ENCODE measurements at places on chromosomes 7 and 10. TPM values are rescaled to one million over a fixed set of nuclear protein-coding genes. Genes with fewer than 3 reads are reported as not detected.

The NPSR1 gene
- total RNA-seq = not detected

The FAM25G gene
- not detected for total RNA-seq

The FKBP14 gene
- total RNA-seq = 9.5 TPM

The SEC23IP gene
- total RNA-seq = 75.2 TPM

The MCM10 gene
- total RNA-seq = 0.55 TPM

The GPR146 gene
- total RNA-seq = 25.9 TPM

The PHKG1 gene
- 0.82 TPM for total RNA-seq

The CUEDC2 gene
- 70.2 TPM for total RNA-seq

The DPYSL4 gene
- total RNA-seq = 4.1 TPM

The SERPINE1 gene
- total RNA-seq = 24.4 TPM

The ODAD2 gene
- total RNA-seq = 6.6 TPM

The AEBP1 gene
- 219 TPM for total RNA-seq

The SLC13A4 gene
- total RNA-seq = not detected

The BLNK gene
- 8.2 TPM for total RNA-seq

The WDR86 gene
- 3.6 TPM for total RNA-seq

- no peak overlapping the region for H3K4me3 ChIP-seq
- no peaks in the 10 kb centered on the region for H3K4me1 ChIP-seq
- H3K27me3 ChIP-seq = no peaks in the 10 kb centered on the region
- H3K36me3 ChIP-seq = no peaks in the 10 kb centered on the region
These were observed 230.6 kb upstream of the CHRM2 start for GRCh38 chr7:136637813-136638212.

- no peaks in the 10 kb centered on the region for H3K4me1 ChIP-seq
- no peak for DNase-seq
These were observed 16.4 kb downstream of the STAMBPL1 start for GRCh38 chr10:88896372-88896993.

DNA sequence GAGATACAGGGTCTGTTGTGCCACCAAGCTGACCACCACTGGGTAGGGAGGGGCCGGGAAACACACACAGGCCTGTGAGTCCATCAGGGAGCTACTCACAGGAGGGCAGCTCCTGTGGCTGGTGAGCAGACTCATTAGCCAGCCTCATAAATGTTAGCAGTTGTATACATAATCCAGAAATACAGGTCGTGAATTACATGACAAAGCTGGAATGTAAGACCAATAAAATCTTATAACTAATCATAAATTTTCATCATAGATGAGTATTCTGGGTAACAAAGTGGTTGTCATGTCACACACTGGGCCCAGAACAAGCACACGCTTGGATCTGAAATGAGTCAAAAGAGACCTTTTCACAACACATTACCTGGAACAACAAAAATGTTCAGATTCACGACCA lies 642.6 kb upstream of the AUTS2 start:
- no peaks in the 10 kb centered on the region for H3K36me3 ChIP-seq
- no peak overlapping the region for H3K4me3 ChIP-seq
- H3K27ac ChIP-seq = no peak overlapping the region
- H3K27me3 ChIP-seq = no peaks in the 10 kb centered on the region
- H3K4me1 ChIP-seq = no peaks in the 10 kb centered on the region

GRCh38 chr7:44378744-44379143 lies 53.4 kb upstream of the CAMK2B start:
- no peak for DNase-seq
- H3K27me3 ChIP-seq = no peaks in the 10 kb centered on the region
- H3K4me3 ChIP-seq = no peak overlapping the region
- H3K4me1 ChIP-seq = no peaks in the 10 kb centered on the region
- no peaks in the 10 kb centered on the region for H3K36me3 ChIP-seq

- H3K36me3 ChIP-seq = no peaks in the 10 kb centered on the region
- H3K27ac ChIP-seq = no peak overlapping the region
- no peak overlapping the region for H3K4me3 ChIP-seq
These were observed 513.6 kb downstream of the HTR7 start for GRCh38 chr10:90344226-90344625.

- peak overlapping the region; percentile 68 for H3K27ac ChIP-seq
- peak overlapping the region; percentile 4 for H3K4me3 ChIP-seq
- no peaks in the 10 kb centered on the region for H3K4me1 ChIP-seq
- H3K36me3 ChIP-seq = no peaks in the 10 kb centered on the region
- DNase-seq = peak; percentile 84
- no peaks in the 10 kb centered on the region for H3K27me3 ChIP-seq
These were observed 27.3 kb upstream of the IFRD1 start for GRCh38 chr7:112422842-112423496.

GRCh38 chr10:78648256-78648860 lies 420.4 kb upstream of the ZMIZ1 start:
- no peaks in the 10 kb centered on the region for H3K36me3 ChIP-seq
- no peak overlapping the region for H3K27ac ChIP-seq
- DNase-seq = no peak
- H3K4me1 ChIP-seq = no peaks in the 10 kb centered on the region
- H3K4me3 ChIP-seq = no peak overlapping the region
- H3K27me3 ChIP-seq = no peaks in the 10 kb centered on the region

- H3K4me1 ChIP-seq = no peaks in the 10 kb centered on the region
- no peaks in the 10 kb centered on the region for H3K36me3 ChIP-seq
- H3K4me3 ChIP-seq = no peak overlapping the region
- DNase-seq = no peak
- no peak overlapping the region for H3K27ac ChIP-seq
- H3K27me3 ChIP-seq = no peaks in the 10 kb centered on the region
These were observed 23.0 kb upstream of the C7orf33 start for GRCh38 chr7:148567524-148567923.

DNA sequence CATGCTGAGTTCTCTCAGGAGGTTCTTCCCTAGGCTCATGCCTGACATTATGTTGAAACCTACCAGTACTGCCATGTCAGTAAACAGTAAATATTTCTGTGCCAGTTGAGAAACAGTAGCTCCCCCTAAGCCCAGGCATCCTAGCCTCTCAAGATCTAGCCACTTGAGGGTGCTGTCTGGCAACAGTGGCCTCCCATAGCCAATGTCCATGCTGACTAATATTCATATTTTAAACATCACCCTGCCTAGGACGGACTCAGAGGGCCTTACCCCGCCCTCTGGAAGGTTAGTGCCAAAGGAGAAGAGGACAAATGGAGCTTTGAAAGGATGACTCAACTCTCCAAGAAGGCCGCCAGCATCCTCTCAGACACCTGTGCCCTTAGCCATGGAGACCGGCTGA lies 7.7 kb downstream of the ACSM6 start:
- no peak overlapping the region for H3K27ac ChIP-seq
- DNase-seq = no peak
- H3K27me3 ChIP-seq = no peaks in the 10 kb centered on the region
- no peaks in the 10 kb centered on the region for H3K36me3 ChIP-seq
- no peaks in the 10 kb centered on the region for H3K4me1 ChIP-seq

- no peaks in the 10 kb centered on the region for H3K4me1 ChIP-seq
- H3K4me3 ChIP-seq = no peak overlapping the region
- no peaks in the 10 kb centered on the region for H3K36me3 ChIP-seq
- no peak for DNase-seq
These were observed 43.3 kb downstream of the SGCE start for GRCh38 chr7:94612661-94613060.

DNA sequence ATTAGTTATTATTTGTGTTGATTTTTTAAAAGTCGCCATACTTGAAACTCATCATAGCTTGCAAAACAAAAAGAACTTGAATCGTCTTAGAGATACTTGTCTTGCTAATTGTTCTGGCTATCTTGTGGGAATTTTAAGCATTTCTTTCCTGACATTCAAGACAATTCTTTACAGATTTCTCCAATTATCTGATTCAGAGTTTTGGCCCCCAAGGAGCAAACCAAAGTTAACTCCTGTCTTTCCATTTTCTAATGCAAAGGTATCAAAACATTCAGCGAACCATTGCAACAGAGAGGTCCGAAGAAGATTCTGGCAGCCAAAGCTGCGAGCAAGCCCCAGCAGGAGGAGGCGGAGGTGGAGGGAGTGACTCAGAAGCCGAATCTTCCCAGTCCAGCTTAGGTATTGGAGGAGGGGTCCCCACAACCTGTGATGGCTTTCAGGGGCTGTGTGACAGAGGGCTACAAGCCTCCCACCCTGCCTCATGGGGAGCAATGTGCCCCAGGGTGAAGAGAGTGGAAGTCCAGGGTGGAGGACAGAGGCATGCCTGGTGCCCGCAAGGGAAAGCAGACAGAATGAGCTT lies 119.4 kb upstream of the STK17A start:
- H3K4me1 ChIP-seq = no peaks in the 10 kb centered on the region
- H3K36me3 ChIP-seq = no peaks in the 10 kb centered on the region
- no peak for DNase-seq
- no peaks in the 10 kb centered on the region for H3K27me3 ChIP-seq

DNA sequence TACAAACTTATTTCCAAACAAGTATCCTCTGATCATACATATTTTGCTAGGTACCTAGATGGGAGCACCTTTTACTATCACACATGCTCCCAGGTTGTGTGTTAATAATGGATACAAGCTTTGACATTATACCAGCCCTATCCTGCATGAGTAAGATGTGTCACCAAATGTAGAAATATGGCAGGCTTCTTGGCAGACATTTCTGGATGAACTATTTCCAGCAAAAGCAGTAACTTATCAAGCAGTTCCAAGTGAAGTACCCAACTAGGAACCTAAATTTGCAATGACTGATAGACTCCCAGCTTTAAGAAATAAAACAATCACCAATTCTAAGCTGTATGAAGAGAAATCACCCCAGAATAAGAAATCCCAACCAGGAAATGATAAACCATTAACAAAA lies 103.7 kb upstream of the TMEM72 start:
- no peak overlapping the region for H3K27ac ChIP-seq
- no peaks in the 10 kb centered on the region for H3K27me3 ChIP-seq
- H3K36me3 ChIP-seq = no peaks in the 10 kb centered on the region
- no peak for DNase-seq

GRCh38 chr7:12961910-12962480 lies 274.6 kb downstream of the ARL4A start:
- no peak for DNase-seq
- no peak overlapping the region for H3K27ac ChIP-seq
- no peaks in the 10 kb centered on the region for H3K36me3 ChIP-seq

- no peak for DNase-seq
- H3K4me3 ChIP-seq = no peak overlapping the region
- no peak overlapping the region for H3K27ac ChIP-seq
- H3K27me3 ChIP-seq = no peaks in the 10 kb centered on the region
These were observed 1.9 kb upstream of the TRPV6 start for GRCh38 chr7:142887282-142888015.

GRCh38 chr7:12519682-12520009 lies 50.9 kb upstream of the SCIN start:
- no peaks in the 10 kb centered on the region for H3K27me3 ChIP-seq
- no peak for DNase-seq
- no peak overlapping the region for H3K4me3 ChIP-seq
- H3K36me3 ChIP-seq = no peaks in the 10 kb centered on the region

GRCh38 chr7:23334482-23335056 lies 35.4 kb downstream of the MALSU1 start:
- no peaks in the 10 kb centered on the region for H3K36me3 ChIP-seq
- H3K4me3 ChIP-seq = no peak overlapping the region
- H3K27ac ChIP-seq = no peak overlapping the region

DNA sequence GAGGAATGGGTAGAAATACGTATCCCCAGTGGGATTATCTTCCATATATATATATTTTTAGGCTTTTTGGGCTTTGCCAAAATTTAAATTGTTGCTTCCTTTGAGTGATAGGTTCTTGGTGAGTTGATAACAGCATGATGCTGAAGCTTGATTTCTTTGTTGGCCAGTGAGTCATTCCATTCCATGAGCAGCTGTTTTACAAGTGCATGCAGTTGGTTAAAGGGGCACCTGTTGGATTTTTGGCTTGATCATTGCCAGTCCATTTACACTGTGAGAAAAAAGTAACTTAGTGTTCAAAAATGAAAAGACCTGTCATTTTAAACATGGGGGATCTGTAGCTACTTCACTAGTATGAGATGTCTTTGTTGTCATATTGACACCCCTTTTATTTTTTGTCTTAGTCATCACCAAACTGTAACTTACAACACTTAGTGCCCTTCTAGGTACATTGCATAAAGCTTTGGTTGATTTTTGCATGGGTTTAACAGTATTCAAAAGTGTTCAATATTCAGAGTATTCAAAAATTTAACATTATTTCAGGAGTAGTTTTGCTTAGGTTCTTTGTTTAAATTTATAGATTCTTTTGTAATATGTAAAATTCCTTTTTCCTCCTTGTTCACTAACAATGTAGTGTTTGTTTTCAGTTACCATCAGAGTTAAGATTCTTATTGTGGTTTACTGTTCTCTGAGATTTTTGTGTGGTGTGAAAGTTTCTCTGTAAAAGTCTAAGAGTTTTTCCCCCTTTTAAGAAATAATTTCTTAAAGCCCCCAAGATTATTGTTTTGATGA lies 8.8 kb downstream of the AKAP9 start:
- DNase-seq = no peak
- H3K36me3 ChIP-seq = no peaks in the 10 kb centered on the region
- no peaks in the 10 kb centered on the region for H3K4me1 ChIP-seq
- H3K27ac ChIP-seq = no peak overlapping the region
